Fibroblast of the aortic adventitia (primary cell): ENCODE measurements at places on chromosomes 1 and 21.
A peak's percentile ranks its signal among the peaks of the same experiment; 100 is the strongest.

GRCh38 chr1:243525085-243525487, 269.2 kb downstream of the SDCCAG8 start:
- peak; percentile 92 for DNase-seq

- no peak for DNase-seq
These were observed 75.2 kb downstream of the CDC42BPA start for GRCh38 chr1:227242811-227243682.

DNA sequence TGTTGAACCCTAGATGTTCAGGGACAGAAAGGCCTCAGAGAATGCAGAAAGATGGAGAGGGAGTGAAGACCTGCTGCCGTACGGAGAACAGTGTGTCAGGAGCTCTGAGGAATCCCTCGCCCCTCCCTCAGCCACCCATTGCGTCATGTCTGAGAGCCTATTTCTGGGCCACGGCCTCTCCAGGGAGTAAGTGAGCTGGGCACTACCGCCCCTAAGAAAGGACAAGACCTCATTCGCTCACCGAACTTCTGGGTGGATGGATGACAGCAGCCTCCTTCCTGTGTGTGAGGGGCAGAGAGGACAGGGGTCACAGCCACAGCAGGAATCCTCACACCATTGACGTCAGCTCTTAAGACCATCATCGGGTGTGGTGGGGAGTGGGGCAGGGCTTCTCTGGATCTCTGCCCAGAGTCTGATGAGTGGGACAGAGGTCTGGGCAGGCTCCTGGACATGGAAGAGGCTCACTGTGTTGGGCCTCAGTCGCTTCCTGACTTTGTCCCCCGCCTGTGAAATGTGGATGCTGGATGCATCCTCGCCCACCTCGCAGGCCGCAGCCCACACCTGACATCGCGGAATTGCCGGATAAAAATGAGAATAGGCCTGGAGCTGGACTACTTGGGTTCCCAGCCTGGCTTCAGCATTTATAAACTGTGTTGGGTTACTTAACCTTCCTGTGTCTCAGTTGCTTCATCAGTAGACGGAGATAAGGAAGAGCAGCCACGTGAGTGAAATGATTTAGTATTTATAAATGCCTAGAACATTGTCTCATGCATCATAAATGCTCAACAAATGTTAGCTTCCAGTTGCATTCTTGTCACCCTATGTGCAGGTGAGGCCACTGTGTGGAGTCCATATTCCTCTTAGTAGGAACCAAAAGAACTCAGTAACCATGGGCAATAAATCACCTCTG, 238.6 kb downstream of the TRABD2B start:
- DNase-seq: no peak

GRCh38 chr1:155526356-155526755, 36.2 kb downstream of the ASH1L start:
- DNase-seq: no peak

DNA sequence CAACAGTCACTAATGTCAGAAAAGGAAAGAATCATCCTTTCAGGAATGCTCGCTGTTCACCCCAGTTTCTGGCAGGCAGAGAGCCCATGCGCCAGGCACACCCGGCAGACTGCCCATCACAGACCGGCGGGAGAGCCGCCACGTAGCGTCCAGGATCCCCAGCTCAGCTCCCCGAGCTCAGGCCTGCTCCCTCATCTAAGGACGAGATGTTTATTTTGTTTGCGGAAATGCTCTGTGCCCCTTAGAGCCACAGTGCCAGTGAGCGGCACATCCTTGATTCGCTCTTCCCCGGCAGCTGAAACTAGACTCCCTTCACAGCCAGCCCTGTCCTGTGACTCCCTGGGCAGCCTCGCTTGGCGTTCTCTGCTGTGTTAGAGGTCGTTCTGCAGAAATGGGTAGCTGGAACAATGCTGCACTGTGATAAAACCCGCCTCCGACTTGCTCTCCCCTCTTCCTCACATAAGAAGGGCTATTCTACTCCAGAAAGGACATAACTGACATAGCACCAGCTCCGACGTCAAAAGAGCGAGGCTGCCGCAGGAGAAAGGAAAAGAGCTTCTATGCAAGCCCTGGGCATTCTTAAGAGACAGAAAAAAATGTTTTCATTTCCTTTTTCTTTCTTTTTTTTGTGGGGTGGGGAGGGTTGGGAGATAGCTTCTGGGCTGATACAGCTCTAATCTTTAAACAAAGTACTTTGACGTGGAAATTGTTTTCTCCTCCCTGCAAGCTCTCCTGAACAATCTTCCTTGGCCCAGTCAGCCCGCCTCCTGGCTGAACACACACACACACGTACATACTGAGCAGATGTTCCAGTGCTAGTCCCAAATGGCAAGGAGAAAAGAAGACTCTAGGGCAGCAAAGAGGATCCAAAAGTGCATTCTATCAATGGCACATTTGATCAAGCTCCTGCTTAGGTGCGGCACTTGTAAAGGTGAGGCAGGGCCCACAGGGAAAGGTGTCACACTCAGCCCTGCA, 37.2 kb downstream of the MRAP start:
- no peak for DNase-seq

DNA sequence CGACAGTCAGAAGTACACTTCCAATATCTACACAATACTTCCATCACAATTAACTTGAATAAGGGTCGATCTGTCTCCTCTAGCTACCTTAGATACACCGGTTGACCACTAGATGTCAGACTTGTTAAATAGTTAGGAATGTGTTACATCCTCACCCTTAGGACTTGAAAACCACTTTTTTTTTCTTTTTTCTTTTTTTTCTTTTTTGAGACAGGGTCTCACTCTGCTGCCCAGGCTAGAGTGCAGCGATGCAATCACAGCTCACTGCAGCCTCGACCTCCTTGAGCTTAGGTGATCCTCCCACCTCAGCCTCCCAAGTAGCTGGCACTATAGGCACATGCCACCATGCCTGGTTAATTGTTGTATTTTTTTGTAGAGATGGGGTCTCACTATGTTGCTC, 120.4 kb upstream of the GREM2 start:
- DNase-seq: peak; percentile 82

GRCh38 chr21:46009951-46010705, 28.6 kb downstream of the COL6A1 start:
- no peak for DNase-seq

- DNase-seq: no peak
These were observed 25.0 kb downstream of the PTPN22 start for GRCh38 chr1:113846391-113847035.

- no peak for DNase-seq
These were observed 91.2 kb downstream of the UBIAD1 start for GRCh38 chr1:11364170-11364569.

DNA sequence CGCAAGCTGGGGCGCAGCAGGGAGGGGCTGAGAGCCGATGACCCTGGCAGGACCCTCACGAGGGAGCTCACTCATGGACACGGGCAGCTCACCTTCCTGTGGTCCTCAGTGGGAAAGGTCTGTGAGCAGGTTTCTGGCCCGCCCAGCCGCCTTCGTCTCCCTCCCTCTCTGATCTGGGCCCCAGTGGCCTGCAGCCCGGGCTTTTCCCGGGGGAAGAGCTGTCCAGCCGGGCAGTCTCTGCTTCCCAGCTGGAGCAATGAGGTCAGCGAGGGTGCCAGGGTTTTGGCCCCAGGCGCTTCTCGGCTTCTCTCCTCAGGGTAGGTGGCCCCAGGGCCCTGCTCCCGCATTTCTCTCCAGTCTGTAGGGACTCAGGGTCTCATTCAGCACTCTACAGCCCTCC, 22.2 kb upstream of the ARHGEF16 start:
- DNase-seq: no peak

GRCh38 chr1:42430286-42431135, 25.3 kb downstream of the ZMYND12 start:
- peak; percentile 20 for DNase-seq

GRCh38 chr1:23928789-23929188, 15.6 kb upstream of the CNR2 start:
- DNase-seq: no peak

GRCh38 chr1:77582905-77583304, 99.6 kb downstream of the ZZZ3 start:
- DNase-seq: no peak

DNA sequence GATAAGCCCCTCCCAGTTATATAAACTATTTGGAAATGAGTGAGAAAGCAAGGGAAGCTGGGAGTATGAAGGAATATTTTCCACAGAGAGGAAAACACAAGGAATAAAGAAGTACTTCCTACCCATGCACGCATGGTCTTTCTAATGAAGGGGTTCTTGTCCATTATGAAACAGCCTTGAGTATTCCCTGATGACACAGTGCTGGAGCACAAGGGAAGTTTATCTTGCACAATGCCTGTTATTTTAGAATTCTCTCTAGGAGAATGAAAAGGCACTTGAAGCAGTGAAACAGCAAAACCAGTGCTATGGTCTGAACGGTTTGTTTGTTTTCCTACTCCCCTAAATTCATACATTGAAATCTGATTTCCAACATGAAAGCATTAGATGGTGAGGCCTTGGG, 38.6 kb upstream of the ADAMTS1 start:
- peak; percentile 37 for DNase-seq

GRCh38 chr21:28937737-28938136, 54.9 kb downstream of the LTN1 start:
- no peak for DNase-seq

GRCh38 chr1:34710812-34711211, 44.0 kb upstream of the GJB5 start:
- no peak for DNase-seq

GRCh38 chr1:171367436-171367835, 53.5 kb downstream of the FMO4 start:
- no peak for DNase-seq

DNA sequence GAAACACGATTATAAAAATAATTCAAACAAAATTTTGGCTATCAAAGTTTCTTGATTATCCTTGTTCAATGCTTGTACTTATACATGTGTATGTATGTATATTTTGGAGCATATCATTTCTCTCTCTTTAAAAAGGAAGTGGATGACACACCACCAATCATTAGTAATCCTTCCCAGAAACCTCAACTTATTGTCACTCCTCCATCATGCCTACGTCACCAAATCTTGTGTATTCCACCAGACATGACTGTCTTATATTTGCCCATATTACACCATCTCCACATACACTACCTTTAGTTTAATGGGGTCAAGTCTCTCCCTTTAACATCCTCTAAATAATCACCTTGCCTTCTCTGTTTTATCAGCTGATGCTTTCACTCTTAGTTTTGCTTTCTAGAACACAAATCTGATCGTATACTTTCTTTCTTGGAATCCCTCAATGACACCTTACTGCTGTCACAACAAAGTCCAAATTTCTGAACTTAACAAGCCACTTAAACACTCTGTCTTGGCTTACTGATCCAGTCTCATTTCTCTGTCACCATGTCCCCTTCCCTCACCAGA, 124.0 kb downstream of the BRINP3 start:
- DNase-seq: peak; percentile 11

DNA sequence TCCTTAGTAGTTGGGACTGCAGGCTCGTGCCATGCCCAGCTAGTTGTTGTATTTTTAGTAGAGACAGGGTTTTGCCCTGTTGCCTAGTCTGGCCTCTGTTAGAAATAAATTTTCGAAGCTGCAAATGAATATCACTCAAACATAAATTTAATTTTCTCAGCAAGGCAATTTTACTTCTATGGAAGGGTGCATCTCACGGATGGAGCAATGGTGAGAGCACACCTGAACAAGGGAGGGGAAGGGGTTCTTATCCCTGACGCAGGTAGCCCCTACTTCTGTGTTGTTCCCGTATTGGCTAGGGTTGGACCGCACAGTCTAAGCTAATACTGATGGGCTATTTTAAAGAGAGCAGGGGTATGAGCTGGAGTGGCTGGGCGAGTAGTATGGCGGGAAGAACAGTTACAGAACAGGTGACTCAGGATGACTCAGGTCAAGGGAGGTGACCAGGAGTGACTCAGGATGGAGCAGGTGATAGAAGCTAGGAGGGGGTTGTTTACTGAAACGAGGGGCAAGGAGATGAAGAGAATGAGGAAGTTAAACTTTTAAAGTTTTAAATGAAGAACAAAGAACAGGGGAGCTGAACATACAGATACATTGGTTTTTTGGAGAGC, 7.5 kb downstream of the MDM4 start:
- DNase-seq: no peak

- DNase-seq: peak; percentile 59
These were observed 248.9 kb downstream of the PLPP3 start for GRCh38 chr1:56330391-56331026.

- DNase-seq: peak; percentile 61
These were observed 812 bp downstream of the TTC4 start for GRCh38 chr1:54716299-54717047.

- DNase-seq: no peak
These were observed 6.8 kb upstream of the ALDH4A1 start for GRCh38 chr1:18908911-18909771.
